ENCODE measurements at places on chromosomes 7 and 10. TPM values are rescaled to one million over a fixed set of nuclear protein-coding genes. Genes with fewer than 3 reads are reported as not detected.
A peak's percentile ranks its signal among the peaks of the same experiment; 100 is the strongest.

The CYP2C19 gene
- total RNA-seq = 0.42 TPM

The NFKB2 gene
- 23.1 TPM for total RNA-seq

GRCh38 chr7:29254591-29254990, 60.0 kb downstream of the CHN2 start:
- no peaks in the 10 kb centered on the region for H3K27me3 ChIP-seq
- H3K36me3 ChIP-seq = peaks cover 1% of the 10 kb centered on the region
- DNase-seq = no peak
- peaks cover 9% of the 10 kb centered on the region for H3K4me1 ChIP-seq
- H3K4me3 ChIP-seq = no peak overlapping the region

- peaks cover 30% of the 10 kb centered on the region for H3K36me3 ChIP-seq
- H3K4me1 ChIP-seq = no peaks in the 10 kb centered on the region
- no peaks in the 10 kb centered on the region for H3K27me3 ChIP-seq
- DNase-seq = no peak
- H3K4me3 ChIP-seq = no peak overlapping the region
Observed at GRCh38 chr7:73451780-73452398, 18.3 kb downstream of the FZD9 start.

DNA sequence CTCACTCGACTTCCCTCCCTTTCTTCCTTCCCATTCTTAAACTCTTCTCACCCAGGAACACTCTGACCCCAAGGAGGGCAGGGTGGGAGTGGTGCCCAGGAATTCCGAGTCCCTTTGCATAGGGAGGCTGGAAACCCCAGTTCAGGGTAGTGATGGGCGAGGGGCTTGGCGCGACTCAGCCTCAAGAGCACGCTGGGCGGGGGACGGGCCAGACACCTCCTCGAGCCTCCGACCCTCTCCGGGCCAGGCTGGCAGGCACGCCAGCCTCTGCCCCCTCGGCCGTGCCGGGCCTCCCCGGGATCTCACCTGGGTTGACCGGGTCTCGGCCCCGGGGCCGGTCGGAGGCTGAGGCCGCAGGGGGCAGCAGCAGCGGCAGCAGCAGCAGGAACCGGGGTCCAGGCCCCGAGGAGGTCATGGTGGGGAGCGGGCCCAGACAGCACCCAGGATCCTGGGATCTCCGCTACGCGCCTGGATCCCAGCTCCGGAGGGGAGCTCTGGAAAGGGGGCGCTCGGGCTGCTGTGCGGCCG, 457 bp downstream of the PLOD3 start:
- H3K27ac ChIP-seq = peak overlapping the region; percentile 76
- H3K4me3 ChIP-seq = peak overlapping the region; percentile 99
- no peaks in the 10 kb centered on the region for H3K27me3 ChIP-seq
- peak; percentile 25 for DNase-seq
- peaks cover 20% of the 10 kb centered on the region for H3K4me1 ChIP-seq

GRCh38 chr10:10515479-10516204, 502.0 kb upstream of the CELF2 start:
- no peaks in the 10 kb centered on the region for H3K36me3 ChIP-seq
- H3K4me1 ChIP-seq = no peaks in the 10 kb centered on the region
- H3K27me3 ChIP-seq = peaks cover 8% of the 10 kb centered on the region
- no peak for DNase-seq
- H3K4me3 ChIP-seq = no peak overlapping the region

DNA sequence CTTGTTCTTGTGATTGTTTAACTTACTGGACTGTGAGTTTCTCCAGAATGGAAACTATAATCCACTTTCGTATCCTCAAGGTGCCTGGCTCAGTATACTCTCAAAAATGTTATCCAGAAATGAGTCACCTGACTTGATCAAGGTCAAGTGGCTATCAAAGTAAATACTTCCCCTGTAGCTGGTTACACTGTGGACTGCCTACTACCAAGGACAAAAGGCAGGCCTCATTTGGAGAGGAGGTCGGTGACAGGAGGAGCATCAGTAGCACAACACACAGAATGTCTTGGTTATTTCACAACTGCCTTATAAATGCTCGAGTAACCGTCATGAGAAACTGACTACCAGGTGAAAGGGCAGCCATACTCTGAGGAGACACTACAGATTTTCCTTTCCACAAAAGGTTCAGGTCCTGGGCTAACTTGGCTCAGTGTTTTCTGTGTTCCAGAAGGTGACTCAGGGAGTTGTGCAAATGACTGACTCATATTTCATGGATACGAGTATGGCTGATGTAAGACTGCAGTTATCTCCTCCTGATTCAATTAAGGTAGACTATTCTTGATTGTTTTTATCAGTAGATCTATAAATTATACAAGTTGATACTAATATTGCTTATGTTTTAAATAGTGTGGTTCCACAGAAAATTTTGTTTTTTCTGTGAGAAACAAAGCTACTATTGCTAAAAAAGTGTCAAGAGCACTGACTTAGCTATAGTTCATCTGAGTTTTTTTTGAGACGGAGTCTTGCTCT, 4.2 kb upstream of the CCNY start:
- peaks cover 6% of the 10 kb centered on the region for H3K36me3 ChIP-seq
- H3K27me3 ChIP-seq = no peaks in the 10 kb centered on the region
- H3K4me3 ChIP-seq = no peak overlapping the region
- H3K27ac ChIP-seq = peak overlapping the region; percentile 26
